ENCODE measurements at places on chromosomes 5 and 9.

GRCh38 chr9:135789838-135790291, 87.9 kb downstream of the KCNT1 start:
- DNase-seq, result no peak

- no peak for DNase-seq
Measured at GRCh38 chr9:133540698-133541025, 6.2 kb downstream of the ADAMTSL2 start.

DNA sequence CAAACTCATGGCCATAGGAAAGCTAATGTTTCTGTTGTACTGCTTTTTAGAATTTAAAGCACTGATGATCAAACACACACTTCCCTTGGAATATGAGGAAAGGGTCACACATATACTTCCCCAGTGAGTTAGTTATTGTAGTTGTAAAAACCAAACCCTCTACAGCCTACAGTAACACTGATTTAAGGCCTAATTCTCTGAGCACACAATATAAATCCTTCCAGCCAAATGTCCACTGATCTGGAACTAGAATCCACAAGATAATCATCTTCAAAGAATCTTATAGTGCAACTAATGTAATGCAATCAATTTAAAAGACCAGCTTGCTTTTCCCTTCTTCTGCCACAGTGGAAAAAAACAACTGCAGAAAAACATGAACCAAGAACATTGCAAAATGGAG, 219.3 kb downstream of the CAAP1 start:
- DNase-seq, result no peak

GRCh38 chr5:50564079-50564478, 102.4 kb upstream of the PARP8 start:
- DNase-seq, result no peak

- DNase-seq, result no peak
Measured at GRCh38 chr9:69211424-69212036, 37.5 kb downstream of the TJP2 start.

DNA sequence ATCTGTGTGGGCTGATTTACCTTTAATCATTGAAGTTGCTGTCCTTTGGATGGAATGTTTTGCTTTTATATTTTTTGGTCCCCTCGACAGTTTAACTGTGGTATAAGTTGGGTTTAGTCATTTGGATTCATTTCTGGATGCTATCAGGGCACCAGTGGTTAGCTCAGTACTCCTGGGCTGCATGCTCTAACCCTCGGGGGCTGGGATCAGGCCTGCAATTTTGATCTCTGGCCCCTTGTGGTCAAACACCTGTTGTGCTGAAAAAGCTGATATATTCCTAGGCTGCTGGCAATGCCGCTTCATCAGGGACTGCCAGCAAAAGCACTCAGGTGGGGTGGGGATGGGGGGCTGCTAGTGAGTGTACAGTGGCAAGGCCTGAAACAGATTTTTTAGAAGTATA, 440.4 kb upstream of the RIOK2 start:
- no peak for DNase-seq

GRCh38 chr5:7394889-7395431, 978 bp upstream of the ADCY2 start:
- DNase-seq, result no peak

GRCh38 chr5:126969548-126969947, 60.8 kb downstream of the MARCHF3 start:
- no peak for DNase-seq

DNA sequence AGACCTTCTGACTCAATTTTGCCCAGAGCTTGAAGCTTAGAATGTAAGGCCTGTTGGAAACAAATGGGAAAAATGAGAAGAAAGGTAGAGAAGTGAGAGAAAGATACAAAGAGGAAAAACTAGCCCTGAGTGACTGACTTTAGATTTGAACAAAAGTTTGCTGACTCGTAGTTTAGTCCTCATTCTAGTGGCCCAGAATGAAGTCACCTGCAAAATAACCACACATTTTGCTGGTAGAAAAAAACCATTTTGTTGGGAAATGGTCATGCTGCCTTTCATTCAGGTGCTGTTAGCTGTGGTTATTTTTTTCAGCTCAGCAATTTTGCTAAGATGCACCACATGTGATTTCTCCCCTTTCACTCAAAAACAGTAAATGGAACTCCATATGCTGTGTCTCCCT, 98.9 kb downstream of the MRPS27 start:
- no peak for DNase-seq

GRCh38 chr9:14307989-14308852, 5.7 kb downstream of the NFIB start:
- no peak for DNase-seq

DNA sequence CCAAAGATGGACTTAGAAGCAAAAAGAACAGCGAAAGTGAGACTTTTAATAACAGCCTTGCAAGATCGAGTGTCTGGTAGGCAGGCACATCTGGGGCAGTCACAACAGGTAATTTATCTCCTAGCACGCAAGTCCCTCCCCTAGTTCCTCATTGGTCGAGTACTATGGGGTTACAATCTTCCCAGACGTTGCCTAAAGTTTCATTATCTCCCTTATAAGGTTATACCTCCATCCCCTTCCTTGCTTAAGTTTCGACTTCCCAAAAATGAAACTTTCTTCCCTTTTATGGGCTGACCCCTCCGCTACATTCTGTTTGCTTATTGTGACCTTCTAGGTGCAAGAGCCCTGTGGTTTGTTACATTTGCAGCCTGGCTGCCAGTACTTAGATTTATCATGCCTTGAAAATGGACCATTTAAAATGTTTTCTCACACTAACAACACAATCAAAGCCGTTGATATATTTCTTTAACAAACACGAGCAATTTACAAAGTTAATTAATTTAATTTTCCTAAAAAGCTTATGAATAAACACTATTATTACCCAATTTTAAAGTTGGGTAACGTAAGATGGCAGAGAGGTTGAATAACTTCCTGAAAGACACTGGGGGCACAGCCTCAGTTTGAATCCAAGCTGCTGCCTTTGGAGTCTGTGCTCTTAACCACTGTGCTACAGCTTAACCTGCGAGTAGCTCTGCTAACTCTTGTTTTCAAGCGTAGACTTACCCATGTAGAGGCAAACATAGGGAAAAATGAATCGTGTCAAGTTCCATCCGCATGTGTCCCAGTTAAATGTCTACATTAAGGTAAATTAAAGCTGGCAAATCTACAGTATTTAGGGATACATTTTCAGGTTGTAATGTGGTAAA, 91.7 kb downstream of the EDIL3 start:
- DNase-seq, result no peak

DNA sequence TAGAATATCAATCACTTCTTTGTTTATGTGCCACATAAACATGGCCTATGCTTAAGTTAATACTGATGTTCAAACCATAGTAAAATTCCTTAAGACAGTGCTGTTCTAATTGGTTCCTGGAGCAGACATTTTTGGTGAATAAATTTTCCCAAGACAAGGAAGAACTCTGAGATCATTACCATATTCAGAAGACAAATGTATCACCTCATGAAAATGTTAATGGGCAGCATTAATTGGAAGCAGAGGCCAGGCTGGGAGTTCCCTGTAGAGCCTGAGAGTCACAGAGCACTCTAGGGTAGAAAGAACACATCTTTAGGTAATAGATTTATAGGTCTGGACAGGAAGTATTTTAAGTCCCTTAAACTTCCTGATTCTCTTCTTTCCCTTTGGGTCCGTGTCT, 240.2 kb downstream of the MAN2A1 start:
- no peak for DNase-seq

DNA sequence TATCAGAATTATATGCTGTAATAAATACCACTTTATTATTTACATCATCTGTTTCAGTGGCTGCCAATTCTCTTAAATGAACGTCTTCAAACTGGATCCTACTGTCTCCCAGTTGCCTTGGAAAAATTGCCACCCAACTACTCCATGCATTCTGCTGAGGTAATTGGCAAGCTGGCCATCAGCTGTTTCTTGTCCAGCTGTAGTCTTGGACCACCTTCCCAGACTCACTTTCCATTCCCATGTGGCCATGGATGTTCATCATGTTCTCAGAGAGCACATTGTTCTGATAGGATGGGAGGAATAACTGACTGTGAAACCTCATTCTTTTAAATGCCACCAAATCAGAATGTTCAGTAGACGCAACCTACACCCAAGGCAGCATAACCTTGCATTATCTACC, 157.5 kb downstream of the DOCK8 start:
- DNase-seq, result no peak

- no peak for DNase-seq
Measured at GRCh38 chr5:133467826-133468463, 144.4 kb downstream of the FSTL4 start.

DNA sequence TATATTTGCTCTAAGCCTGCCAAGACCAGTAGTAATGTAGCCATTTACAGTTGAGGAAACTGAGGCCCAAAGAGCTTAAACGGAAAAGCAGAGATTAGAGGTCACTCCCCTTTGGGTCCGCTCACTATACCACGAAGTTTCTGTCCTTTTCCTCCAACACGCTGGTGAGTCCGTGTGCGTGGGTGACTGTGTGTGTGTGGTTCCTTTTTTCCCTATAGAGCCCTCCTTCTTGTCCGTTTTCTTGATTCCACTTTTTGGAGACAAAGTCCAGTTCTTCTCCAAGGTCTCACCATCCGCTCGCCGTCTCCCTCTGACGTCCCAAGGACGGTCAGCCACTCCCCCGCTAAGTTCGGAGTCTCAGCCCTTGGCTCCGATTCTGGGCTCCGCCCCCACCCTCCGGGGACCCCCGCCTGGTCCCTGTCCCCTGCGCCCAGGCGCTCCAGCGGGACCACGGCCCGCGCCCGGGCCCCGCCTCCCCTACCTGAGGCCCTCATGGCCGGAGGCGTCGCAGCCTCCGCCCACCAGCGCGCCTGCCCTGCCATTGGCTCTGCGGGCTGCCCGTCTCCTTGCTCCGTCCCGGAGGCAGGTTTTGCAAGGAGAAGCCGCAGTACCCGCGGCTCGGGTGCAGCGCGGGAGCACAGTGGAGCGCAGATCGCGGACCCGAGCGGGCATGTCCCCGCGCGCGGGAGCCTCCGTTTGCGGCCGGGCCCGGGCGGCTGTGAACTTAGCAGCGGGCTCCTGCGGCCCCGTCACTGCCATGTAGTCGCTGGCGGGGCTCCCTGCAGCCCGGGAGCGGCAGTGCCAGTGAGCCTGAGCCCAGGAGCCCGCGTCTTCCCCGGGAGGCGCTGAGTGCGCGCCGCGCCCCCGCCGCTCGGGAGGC, at the start of gene MAST4:
Gene MAST4, plus strand, starts transcription at position 638 of the 880 bp plus-strand sequence. CDS start 263 bp downstream, outside the sequence.
- DNase-seq, result no peak

DNA sequence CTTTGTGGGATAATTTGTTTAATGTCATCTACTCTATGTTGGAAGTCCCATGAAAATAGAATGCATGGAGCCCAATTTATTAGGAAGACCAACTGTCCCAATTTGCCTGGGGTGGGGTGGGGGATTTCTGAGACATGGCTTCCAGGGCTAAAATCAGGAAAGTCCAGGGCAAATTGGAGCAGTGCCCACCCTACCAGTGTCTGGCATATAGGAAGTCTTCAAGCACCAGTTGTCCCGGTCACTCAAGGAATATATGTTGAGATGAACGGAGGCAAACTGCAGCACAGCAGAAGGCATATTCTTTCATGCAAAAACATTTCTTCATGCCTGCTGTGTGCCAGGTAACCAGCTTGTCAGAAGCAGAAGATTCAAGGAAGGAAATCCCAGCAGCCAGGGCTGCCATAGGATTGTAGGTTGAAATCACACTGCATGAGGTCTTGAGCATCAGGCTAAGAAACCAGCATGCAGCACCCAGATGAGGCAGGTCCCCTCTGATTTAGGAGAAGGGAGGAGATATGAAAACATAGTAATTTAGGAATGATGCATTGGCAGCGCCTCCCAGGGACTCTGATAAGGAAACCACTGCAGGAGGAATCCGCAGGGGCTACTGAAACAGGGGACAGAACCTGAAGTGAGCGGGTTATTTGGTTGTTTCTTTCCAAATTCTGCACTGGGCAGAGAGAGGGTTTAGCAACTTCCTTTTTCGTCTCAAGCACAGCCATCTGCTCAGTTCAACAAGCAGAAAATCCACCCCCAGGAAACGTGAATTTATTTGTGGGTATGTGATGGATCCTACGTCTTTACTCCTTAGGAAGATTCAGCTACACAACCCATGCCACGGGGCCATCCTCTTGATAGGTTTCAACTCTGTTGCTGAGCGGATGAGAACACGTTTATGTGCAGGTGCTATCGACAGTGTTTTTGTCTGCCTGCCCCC, 112.6 kb upstream of the CPEB4 start:
- no peak for DNase-seq

DNA sequence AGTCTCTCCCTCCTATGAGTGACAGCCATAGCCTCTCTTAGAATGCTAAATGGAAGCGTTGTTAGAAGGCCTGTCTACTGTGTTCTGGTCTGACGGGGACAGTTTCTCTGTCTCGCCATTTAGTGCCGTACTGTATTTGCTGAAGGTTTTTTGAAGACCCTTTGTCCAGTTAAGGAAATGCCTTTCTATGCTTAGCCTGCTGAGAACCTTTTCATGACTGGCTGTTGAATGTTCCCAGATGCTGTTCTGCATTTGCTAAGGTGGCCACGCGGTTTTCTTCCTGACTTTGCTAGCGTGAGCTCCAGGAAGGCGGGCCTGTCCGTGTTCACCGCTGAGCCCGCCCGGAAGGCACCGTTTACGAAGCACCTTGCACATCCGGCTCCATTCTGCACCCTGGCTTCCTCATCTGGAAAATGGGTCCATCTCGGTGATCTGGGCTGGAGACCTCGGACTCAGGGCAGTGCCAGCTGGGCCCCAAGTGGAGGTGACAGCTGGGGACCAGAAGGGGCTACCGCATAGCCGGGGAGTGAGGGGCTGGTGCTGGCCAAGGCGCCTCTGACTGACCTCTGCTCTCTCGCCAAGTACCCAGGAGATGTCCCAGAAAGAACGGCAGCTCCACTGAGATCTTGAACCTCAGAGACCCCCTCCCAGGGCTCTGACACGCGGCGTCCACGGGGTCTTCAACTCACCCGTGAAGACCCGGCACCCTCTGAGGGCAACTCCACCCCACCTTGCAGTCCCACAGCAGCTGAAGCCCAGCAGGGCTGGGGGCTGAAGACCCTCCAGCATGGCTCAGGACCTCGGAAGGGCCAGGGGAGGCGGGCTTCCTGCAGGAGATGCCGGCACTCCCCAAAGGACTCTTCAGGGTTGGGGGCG, 52.5 kb upstream of the NKD2 start:
- no peak for DNase-seq

DNA sequence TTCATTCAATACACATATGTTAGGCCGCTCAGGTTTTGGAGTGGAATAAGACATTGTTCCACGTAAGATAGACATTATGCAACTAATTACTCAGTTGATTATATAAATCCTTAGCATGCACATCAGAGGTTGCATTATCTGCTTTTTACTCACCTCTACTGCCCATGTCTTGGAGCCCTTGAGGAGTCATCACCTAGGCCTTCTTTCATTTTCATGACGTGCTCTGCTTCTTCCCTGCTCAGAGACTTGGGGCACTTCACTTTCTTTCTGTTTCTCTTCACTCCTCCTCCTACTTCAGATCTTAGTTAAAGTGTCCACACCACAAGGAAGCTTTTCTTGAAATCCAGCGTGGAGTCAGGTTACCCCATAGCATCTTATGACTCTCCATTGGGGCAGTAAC, 241.1 kb downstream of the TLR4 start:
- no peak for DNase-seq

GRCh38 chr5:174606646-174607045, 117.7 kb upstream of the MSX2 start:
- DNase-seq, result no peak

- no peak for DNase-seq
Measured at GRCh38 chr9:86642721-86643120, 288.5 kb upstream of the TUT7 start.
